ENCODE measurements at places on chromosomes 7 and 10.
A peak's percentile ranks its signal among the peaks of the same experiment; 100 is the strongest.

GRCh38 chr7:47783456-47784223 is 164.6 kb downstream of the PKD1L1 start:
- DNase-seq = peak; percentile 94

GRCh38 chr7:37150856-37151255 is 297.8 kb downstream of the ELMO1 start:
- DNase-seq = no peak

GRCh38 chr10:14740684-14741247 is 33.9 kb downstream of the FAM107B start:
- no peak for DNase-seq

GRCh38 chr7:51982653-51983052 is 666.0 kb upstream of the COBL start:
- no peak for DNase-seq

DNA sequence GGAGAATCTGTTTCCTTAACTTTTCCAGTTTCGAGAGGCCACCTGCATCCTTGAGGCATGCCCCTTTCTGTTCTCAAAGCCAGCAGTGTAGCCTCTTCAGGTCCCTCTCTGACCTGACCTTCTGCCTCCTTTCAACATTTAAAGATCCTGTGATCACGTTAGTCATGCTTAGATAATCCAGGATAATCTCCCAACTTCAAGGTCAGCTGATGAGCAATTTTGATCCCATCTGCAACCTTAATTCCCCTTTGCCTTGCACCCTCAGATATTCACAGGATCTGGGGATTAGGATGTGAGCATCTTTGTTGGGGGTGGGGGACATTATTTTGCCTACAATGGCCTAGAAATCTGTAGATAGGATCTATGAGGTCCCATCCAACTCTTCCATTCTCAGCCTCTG is 8.0 kb downstream of the HKDC1 start:
- DNase-seq = no peak

GRCh38 chr10:27188897-27189296 is 33.7 kb downstream of the MASTL start:
- DNase-seq = no peak

DNA sequence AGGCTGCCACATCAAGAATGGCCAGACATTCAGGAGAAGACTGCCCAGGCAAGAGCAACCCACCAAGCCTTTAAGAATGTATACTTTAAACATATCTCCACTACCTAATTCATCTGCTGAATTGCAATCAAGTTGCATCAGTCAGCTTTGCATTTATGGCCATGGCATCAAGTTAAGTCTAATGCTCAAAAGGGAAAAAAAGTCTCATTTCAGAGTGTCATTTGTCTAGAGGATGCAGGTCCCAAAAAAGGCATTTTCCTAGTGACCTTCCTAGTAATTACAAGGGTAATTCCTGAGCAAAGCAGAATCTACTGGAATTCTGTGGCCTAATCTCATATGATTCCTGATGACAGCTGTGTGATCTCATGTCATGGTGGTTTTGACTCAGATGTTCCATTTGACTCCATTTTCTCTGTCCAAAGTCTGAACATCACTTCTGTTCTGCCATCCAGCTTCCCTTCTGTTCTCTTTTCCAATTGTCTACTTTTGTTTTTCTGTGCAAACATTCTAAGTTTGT is 7.3 kb upstream of the CABCOCO1 start:
- peak; percentile 29 for DNase-seq

DNA sequence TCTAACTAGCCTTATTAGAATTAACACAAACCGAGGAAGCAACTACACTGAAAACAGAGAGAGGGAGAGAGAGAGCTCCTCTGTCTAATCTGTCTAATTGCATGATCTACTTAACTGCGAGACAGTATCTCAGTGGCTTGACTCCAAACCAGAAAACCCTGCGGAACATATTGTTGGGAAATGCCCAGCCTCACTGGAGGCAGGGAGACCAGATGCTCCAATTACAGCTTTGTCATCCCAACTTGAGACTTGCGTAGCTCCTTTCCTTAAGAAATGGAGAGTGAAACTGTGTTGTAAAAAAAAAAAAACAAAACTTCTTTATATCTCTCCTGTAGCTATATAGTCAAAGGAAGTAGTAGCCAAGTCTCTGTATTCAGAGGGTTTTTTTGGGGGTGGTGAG is 52.0 kb upstream of the ZNRF2 start:
- no peak for DNase-seq

DNA sequence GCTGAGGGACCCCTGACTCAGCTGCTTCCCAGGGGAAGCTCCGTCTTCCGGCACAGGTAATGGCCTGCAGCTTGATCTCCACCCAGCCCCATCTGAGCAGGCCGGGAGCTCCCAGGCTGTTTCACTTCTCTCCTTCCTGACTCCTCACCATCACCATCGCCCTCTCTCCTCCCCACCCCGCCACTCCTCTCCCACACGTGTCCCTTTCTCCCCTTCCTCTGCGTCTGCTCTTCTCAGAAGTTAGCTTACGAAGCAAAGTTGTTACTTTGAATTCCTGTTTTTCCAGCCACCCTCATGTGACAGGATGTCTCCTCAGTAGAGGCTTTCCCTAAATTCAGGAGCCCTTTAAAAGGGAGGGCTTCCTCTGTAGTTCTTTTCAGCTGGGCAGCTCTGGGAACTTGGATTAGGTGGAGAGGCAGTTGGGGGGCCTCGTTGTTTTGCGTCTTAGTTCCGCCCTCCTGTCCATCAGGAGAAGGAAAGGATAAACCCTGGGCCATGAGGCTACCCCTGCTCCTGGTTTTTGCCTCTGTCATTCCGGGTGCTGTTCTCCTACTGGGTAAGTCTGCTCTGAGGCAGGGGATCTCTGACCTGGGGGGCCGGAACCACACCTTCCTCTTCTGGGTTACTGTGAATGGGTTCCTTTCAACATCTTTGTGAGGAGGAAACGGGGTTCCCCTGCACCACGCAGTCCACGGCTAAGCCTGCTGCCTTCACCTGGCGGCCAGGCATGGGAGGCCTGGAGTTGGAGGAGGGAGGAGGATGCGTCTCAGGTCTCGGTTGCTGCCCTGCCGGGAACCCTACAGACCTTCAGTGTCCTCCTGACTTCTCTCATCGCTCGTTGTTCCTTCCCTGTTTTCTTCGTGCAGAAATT is at the start of gene MRC1:
TSS of gene MRC1 (plus strand) at position 378 of the 871 bp plus-strand sequence. CDS start at position 496, 118 bp downstream.
- DNase-seq = no peak

- no peak for DNase-seq
Measured at GRCh38 chr7:143485094-143485493, 7.4 kb downstream of the TAS2R41 start.

- DNase-seq = no peak
Measured at GRCh38 chr10:131737543-131738395, 163.0 kb upstream of the PPP2R2D start.

GRCh38 chr10:119268871-119269506 is 61.6 kb downstream of the GRK5 start:
- DNase-seq = no peak

DNA sequence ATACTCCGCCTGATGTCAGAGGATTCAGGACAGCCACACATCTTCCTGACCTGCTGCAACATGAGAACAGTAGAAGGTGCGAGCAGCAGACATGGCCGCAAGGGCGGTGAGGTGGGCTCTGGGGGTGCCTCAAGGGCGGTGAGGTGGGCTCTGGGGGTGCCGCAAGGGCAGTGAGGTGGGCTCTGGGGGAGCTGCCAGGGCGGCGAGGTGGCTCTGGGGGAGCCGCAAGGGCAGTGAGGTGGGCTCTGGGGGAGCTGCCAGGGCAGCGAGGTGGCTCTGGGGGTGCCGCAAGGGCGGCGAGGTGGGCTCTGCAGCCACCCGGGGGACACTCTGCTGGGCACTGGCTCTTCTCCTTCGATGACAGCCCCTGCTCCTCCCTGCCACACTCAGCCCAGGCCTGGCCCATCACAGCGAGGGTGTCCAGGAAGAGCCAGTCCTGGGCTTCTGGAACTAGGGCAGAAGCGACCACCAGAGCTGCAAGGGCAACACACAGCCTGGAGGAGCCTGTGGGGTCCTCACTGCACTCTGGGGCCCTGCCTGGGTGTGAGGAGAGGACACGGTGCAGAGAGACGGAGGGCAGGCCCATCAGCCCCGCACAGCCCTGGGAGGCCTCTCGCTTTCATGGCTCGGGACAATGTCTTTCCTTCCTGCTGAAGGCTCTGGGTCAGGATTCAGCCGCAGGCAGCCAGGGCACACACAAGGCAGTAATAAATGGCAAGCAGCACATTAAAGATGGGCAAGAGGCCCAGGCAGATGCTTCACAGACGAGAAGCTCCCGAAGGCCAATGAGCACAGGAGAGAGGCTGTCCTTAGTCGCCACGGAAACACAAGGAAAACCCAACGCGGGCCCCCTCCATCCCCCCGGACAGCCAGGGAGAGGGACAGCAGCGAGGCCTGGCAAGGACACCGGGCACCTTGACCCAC is 42.5 kb downstream of the STK32C start:
- peak; percentile 66 for DNase-seq

GRCh38 chr7:81990395-81990794 is 220.5 kb upstream of the HGF start:
- peak; percentile 71 for DNase-seq

- DNase-seq = no peak
Measured at GRCh38 chr7:158444501-158445420, 142.9 kb downstream of the PTPRN2 start.

DNA sequence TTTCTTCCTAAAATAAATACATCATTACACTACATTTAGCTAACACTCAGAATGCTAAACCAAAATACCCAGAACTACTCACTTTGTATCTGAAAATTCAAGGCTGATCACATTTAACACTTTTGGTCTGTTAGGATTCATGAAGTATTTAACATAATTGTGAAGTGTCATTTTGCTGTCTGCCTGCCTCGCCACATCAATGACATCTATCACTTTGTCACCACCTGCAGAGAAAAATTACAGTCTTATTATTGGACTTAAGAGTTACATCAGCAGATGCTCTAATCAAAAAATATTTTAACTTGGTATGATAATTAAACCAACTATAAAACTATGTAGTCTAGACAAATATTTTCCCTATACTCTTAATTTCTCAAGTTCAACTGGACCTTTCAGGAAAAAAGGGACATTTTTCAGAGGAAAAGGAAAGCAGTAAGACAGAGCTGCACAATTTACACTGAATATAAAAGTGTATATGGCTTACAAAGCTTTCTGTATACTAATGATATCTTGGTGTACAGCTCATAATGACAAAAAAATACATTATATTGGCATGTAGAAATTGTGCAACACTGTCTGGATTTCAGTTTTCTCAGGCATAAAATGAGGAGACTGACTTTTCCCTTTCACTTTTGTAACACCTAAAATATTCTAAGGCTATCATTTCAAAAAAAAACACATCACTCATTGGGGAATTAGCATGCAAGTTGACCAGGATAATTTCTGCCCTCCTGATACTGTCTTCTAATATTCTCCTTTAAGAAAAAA is 49.2 kb downstream of the KDM7A start:
- DNase-seq = no peak

- no peak for DNase-seq
Measured at GRCh38 chr10:62843600-62843999, 27.4 kb upstream of the EGR2 start.

DNA sequence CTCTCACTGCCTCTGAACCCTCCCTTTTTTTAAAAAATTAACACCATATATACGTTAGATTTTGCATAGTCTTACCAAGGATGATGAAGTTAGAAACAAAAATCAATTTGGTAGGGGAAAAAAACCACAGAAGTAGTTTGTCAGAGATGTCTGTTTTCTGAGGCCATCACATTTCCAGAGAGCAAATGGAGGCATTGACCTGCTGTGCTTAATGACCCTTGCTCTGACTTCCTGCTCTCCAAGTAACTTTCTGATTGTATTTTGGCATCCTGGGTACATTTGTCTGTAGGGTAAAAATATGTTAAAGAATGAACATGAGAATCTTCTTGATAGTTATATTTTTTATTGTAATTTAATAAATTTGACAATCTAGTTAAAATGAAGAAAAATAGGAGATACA is 140.2 kb downstream of the LCOR start:
- no peak for DNase-seq

- peak; percentile 89 for DNase-seq
Measured at GRCh38 chr10:93030409-93030808, 30.2 kb upstream of the CYP26C1 start.

GRCh38 chr7:98276241-98276761 is 5.2 kb upstream of the BRI3 start:
- DNase-seq = peak; percentile 34

DNA sequence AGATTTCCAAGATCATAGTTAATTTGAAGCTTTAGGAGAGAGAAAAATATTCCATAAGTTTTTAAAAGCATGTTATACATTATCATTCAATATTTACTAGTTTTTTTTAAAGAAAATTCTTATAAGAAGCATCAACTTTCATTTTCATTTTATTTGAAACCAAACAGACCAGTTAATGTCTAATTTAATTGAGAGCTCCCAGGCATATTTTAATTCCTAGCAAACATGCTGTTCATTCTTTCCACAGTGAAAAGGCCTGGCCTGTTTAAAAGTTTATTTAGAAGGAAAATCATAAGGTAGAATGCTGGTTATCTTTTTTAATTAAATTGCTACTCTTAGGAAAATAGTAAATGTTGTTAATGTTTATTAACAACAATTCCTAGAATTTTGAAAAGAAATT is 324.4 kb downstream of the PCLO start:
- DNase-seq = no peak

- peak; percentile 91 for DNase-seq
Measured at GRCh38 chr7:34107276-34107675, 201.9 kb downstream of the BMPER start.

DNA sequence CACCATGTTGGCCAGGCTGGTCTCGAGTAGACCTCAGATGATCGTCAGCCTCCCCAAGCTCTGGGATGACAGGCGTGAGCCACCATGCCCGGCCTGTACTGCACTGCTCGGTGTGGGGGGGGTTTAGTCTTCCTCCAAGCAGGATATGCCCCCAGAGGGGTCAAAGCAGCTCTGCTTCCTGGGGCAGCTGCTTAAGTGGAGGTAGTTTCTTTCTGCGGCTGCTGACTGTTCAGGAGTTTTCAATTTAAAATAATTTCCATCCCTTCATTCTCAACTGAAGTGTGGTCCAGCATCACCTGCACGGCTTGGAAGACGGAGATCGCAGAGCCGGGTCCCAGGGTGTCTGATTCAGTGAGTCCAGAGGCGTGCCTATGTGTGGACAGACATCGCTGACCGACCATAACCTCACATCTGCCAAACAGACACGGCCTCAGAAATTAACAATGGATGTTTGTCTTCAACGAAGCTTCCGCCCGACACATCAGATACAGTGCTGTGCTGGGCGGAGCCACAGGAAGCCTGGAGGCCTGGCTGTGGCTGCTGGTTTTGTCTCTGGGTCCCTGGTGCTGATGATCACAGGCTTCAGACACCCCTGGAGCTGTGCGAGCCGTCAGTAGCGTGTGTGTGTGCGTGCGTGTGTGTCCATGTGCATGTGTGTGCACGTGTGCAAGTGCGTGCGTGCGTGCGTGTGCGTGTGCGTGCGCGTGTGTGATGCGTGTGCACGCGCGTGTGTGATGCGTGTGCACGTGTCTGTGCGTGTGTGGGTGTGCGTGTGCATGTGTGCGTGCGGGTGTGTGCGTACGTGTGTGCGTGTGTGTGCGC is 226.5 kb upstream of the PITRM1 start:
- peak; percentile 56 for DNase-seq

DNA sequence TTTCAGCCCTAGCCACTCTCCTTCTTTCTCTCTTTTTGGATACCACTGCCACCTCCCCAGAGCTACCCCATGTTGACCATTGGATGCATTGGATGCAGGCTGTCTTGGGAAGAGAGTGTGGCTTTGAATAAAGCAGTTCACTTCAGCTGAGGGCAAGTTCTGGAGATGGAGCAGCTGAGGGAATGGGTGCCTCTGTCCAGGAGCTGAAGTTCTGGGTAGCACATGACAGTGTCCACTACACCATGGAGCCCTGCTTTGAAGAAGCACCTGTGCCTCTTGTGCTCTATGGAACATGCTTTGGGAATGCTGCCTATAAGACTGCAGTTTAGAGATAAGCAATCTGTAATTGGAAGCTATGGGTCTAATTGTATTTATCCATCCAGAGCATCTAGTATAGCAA is 1028.7 kb downstream of the TYW1 start:
- no peak for DNase-seq

GRCh38 chr10:95389982-95390381 is 99.2 kb upstream of the PDLIM1 start:
- DNase-seq = no peak
